ENCODE measurements at places on chromosomes 5 and 9.
A peak's percentile ranks its signal among the peaks of the same experiment; 100 is the strongest.

DNA sequence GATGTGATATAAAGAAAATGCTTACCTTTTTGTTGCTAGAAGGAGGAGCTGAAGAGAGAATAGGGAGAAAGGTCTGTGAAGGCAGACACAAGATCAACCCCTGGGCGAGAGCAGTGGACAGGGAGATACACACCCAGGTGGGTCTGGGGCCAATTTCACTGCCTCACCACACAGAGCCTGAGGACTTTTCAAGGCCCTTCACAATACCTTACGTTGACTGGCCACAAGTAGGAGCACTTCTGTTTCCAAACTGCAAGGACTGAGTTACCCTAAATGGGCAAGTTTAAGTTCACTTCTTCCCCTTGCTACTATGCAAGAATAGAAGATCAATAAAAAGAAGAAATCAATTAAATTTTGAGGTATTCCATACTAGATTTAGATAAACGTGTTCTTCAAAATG is 174.5 kb upstream of the SLC12A2 start:
- no peak for DNase-seq

DNA sequence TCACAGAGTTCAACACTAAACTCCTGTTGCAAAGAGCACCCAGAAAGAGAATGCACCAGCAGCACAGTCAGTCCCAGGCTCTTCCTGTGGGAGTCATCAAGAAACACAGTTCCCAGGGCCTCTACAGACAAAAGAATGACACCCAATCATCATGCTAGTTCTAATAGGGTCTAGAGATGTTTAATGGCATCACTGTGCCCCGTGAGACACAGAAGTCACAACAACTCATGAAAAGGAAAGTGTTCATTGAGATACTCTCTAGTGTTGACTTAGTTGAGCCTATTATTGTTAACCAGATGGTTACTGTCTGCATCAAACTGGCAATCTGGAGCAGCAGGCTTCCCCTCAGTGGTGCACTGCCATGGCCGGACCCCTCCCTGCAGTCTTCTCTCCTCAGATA is 1.6 kb downstream of the KLHL3 start:
- DNase-seq, result peak; percentile 7

DNA sequence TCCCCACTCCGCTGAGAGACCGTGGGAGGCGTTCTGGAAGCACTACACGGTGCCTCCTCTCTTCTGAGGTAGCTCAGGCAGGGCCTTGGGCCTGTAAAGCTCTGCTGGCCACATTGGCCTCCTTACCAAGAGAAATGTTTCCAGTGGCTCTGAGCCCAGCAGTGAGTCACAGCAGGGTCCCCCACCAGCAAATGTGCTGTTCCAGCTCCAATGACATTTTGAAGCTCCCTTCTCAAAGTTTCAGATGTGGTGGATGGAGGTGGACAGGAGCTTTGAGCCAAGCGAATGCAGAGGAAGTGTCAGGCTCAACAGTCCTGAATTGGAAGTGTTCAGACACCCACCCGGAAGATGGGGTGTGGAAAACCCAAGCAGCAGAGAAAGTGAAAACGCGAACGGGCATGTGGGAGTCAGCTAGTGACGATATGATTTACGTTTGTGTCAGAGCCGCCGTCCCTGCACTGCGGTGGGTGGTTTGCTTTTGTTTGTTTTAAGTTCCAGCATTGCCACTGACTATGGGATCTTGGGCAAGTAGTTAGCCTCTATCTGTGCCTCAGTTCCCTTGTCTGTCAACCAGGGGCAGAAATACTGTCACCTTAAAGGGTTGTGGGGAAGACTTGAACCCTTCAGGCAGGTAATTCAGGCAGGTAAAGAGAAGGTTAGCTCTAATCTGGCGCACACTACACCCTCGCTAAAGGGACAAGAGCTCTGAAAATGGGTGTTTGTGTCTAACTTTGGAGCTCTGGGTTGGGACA is 38.2 kb downstream of the C5orf15 start:
- peak; percentile 64 for DNase-seq

GRCh38 chr5:82259172-82259800 is 18.9 kb downstream of the RPS23 start:
- no peak for DNase-seq

DNA sequence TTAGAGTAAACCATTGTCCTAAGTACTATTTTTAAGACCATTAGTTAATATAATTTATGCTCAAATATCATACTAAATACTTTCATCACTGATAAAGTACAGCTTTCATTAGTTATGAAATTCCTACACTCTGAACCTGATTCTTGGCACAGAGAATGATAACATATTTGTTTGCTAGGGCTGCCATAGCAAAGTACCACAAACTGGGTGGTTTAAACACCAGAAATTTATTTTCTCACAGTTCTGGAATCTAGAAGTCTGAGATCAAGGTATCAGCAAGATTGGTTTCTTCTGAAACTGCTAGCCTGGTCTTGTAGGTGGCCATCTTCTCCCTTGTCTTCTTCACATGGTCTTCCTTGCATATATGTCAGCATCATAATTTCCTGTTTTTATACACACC is 608.4 kb downstream of the TLE1 start:
- DNase-seq, result no peak

DNA sequence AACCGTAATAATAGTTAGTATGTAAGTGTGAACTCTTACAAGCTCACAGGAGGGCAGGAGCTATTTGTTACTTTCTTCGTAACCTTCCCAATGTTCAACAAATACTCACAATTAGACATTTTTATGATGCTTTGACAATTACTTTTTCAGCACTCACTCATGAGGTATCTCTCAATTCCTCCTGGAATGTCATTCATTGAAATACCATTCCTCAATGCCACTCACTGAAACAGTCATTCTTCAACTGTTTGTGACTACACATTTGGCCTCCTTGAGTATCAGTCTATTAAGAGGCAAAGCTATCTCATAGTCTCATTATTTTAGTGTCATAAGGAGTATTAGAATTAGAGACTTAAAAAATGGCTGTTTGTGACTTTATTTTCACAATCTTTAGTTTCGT is 734.1 kb upstream of the DMAC1 start:
- no peak for DNase-seq

Measured in CD8-positive, alpha-beta memory T cell (primary cell).